ENCODE measurements at places on chromosomes 1 and 21.

GRCh38 chr1:161506336-161507223 is 1.3 kb downstream of the FCGR2A start:
- DNase-seq: no peak

GRCh38 chr21:42781971-42782722 is 97.2 kb downstream of the WDR4 start:
- DNase-seq: no peak

DNA sequence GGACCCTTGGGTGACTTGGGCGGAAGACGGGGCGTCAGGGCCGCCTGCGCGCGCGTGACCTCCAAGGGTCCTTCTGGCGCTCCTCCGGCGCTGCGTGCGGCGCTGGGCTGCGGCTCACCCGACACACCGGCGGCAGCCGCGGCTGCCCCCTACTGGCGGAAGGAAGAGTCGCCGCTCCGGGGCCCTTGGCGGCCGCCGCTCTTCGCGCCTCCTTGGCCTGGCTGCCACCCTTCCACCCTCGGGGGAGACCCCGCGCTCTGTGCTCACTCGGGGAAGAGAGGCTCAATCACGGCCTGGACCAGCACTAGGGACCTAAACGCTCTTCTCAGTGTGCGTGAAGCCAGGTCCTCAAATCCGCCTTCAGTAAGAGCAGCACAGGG is 89.7 kb downstream of the DMRTA2 start:
- peak; percentile 12 for DNase-seq

- DNase-seq: no peak
These were observed 100.0 kb upstream of the SLC44A3 start for GRCh38 chr1:94719926-94720793.

DNA sequence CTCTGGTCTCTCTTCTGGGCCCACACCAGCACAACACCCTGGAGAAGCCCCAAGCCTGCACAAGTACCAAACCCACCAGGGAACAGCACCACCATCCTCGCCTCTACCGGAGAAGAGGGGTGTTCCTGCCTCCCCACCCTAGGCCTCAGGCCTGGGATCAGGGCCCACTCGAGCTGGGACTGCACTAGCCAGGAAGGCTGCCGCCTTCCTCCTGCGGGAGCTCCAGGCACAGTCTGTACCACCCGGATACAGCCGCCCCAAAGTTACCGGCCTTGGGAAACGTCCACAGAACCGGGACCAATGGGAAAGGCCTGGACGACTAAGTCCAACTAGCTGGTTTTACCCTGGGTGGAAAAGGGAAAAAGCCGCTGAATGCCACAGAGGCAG is 3.4 kb downstream of the TAL1 start:
- DNase-seq: no peak

All from stimulated activated CD8-positive, alpha-beta memory T cell treated with anti-CD3 and anti-CD28 coated beads, Interleukin-7, amount 100 ng/mL, for 1 hour (primary cell).